ENCODE measurements at places on chromosomes 6 and 20. TPM values are rescaled to one million over a fixed set of nuclear protein-coding genes. Genes with fewer than 3 reads are reported as not detected.

DNA sequence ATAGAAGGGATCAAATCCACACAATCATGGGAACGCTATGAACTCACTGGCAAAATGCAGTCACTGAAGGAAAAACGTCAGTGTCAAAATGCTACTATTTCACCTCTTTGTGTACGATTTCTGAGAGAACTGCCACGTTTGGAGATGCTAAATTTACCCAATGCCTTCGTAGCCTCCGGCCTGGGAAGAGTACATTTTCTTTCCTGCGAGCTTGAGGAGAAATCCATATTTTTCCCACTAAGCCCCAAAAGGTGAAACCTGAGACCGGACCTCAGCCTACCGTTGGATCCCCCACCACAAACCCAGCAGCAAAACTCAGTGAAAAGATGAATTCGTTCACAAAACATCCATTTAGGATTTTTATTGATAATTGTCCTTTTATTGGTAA lies 131.7 kb downstream of the GPX5 start:
- ATAC-seq, result peak; percentile 5

DNA sequence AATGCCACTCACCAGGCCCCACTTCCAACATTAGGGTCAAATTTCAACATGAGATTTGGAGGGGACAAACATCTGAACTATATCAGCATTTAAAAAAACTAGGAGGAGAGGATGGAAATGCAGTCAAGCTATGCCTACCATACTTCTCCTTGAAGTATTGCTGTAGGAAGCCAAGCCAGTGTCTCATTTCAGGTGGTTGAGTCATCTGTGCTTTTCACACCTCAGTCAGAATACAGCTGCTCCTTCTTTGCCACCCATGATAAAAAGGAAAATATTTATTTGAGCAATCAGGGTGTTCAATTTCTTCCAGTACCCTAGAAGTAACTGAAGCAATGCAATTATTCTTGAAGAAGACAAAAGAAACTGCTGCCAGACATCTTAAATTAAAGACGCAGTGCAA lies 47.0 kb upstream of the EEF1E1 start:
- no peak for ATAC-seq

GRCh38 chr20:11943778-11944177 lies 26.1 kb downstream of the BTBD3 start:
- ATAC-seq, result peak; percentile 72

Gene FAM83C
- 0.23 TPM for total RNA-seq

Gene CLPSL1
- total RNA-seq, result not detected

DNA sequence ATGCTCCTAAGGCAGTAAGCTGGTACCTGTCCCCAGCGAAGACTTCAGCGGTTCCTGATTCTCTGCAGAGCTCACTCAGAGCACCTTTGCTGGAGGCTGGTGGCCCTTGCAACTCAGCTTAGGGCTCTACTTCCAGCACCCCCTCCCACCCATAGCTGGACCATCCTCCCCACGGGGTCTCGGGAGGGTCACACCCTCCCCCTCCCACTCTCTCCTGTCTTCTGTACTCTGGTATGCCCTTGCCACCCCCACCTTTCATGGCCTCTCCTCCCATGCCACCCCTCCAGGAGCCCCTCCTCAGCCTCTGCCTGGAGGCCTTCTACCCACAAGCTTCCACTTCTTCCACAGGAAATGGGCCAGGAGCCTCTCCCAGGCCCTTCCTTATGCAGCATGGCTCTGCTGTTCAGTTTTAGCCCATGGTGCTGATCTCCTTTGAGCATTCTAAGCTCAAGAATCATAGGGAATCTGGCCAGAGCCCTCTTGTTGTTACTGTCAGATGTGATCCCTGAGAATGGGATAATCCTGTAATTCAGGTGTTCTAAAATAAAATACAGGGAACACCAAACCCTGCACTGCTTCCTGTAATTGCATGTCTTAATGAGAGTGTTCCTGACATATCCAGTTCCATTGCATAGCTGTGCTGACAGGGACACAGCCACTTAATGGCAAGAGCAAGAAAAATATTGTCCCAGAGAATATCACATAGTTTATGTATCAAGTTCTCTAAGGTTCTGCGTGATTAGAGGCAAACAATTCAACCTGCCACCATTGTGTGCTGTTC lies 142.1 kb downstream of the SYNDIG1 start:
- ATAC-seq, result no peak
